ENCODE measurements at places on chromosomes 7 and 10.

- DNase-seq, result no peak
Measured at GRCh38 chr7:140673774-140674155, 1.0 kb downstream of the ADCK2 start.

DNA sequence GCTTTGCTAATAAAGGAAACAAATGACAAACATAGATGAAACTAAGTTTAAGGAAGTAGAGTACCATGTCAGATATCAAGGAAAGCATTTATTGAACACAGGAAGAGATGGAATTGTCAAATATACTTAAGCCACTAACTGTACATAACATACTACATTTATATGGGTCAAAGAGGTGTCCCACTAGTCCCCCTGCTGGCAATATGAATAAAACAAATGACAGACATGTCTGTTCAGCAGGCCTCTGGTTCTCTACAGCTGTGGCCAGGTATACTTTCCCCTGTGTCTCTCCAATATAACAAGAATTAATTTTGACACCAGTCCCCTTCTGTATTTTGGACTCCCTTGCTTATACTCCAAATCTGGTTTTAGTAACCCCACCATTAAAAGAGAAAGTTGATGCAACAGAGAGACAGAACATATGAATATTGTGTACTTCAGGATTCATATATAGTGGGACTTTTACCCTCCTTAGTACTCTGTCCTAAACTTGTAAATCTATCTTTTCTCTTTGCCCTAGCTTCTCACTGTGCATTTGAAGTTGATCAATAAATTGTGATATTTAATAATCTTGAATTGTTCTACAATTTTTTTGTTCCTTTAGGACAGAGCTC, 42.9 kb downstream of the CD36 start:
- DNase-seq, result no peak

GRCh38 chr7:45665172-45665571, 91.0 kb downstream of the ADCY1 start:
- DNase-seq, result no peak

GRCh38 chr10:33476757-33477273, 142.3 kb upstream of the NRP1 start:
- DNase-seq, result no peak

GRCh38 chr7:88670536-88670935, 89.0 kb upstream of the ZNF804B start:
- no peak for DNase-seq

GRCh38 chr7:142913566-142913965, 20.0 kb downstream of the TRPV5 start:
- DNase-seq, result no peak

- DNase-seq, result no peak
Measured at GRCh38 chr10:124048371-124049290, 44.8 kb downstream of the CHST15 start.

DNA sequence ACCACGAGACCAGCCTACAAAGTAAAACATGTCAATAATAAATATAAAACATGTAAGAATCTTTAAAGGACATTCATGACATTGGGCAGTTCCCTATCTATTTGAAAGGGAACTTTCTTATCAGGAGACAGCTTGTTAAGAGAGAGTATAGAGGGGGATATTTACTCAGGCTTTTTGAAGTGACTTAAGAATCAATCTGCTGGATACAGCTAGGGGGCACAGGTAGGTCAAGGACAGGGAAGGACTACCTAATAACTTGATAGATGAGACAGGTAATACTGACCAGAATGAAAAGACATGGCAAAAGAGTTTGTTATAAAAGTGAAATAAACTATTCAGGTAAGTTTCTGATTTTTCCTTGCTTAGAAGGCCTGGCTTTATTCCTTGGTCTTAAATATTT, 21.8 kb upstream of the LRRD1 start:
- no peak for DNase-seq

DNA sequence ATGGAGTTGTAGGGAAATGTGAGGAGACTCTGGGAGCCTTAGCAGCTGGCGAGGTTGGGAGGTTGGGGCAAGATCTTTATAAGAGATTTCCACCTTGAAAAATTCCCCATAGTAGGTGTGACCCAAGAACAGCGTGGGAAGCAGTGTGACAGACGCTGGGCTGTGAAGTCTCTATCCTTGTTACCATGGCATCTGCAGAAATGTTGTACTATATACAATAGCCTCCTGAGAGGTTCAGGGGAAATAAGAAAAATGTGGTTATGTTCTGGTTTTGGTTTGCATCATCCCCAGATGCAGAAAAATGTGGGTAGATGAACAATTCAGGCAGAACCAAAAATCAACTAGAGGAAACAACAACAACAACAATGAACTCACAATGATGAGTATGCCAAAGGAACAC, 498.6 kb downstream of the SH2D4B start:
- DNase-seq, result no peak

DNA sequence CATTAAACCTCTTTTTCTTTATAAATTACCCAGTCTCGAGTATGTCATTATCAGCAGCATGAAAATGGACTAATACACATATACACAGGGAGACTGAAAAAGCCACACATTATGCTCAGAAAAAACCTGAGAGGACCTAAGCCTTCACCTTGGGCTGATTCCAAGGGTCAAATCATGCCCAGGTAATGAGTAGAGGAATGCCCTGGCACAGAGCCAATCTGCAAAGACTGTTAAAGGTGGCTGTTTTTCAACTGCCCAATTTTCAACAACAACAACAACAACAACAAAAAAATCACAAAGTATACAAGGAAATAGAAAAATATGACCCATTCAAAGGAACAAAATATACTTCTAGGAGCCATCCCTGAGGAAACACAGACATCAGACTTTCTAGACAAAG, 220.2 kb upstream of the TBX20 start:
- no peak for DNase-seq

DNA sequence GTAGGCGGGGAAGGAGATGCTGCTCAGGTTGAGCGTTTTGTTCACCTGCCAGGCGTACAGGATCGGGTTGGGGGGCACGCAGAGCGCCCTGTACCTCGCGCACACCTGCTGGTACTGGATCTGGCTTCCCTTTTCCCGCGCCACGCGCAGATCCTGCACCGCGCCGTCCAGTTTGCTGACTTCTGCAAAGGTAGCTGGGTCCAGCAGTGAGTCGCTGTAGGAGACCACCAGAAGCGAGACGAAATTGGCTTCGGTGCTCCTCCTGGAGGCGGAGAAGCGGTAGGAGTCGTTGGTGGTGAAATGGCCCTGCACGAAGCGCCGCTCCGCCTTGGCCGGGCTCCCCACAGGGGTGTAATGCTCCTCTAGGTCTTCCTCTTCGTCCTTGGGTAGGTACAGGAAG, 90.7 kb upstream of the RAB18 start:
- no peak for DNase-seq

- DNase-seq, result peak; percentile 87
Measured at GRCh38 chr7:24907311-24907886, 72.6 kb downstream of the OSBPL3 start.

Data from T-helper 2 cell (primary cell).